ENCODE measurements at places on chromosomes 6 and 20.
A peak's percentile ranks its signal among the peaks of the same experiment; 100 is the strongest.

DNA sequence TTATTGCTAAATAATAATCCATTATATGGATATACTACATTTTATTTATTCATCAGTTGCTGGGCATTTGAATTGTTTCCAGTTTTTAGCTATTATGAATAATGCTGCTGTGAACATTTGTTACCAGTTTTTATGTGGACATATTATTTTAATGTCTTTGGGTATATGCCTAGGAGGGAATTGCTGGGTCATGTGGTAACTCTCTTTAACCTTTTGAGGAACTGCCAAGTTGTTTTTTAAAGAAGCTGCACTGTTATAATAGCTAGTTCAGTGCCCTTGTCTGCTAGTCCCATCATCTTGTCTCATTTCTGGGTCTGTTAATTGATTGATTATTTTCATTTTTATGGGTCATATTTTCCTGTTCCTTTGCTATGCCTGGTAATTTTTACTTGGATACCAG is 56.3 kb downstream of the FOXO3 start:
- no peak for DNase-seq

DNA sequence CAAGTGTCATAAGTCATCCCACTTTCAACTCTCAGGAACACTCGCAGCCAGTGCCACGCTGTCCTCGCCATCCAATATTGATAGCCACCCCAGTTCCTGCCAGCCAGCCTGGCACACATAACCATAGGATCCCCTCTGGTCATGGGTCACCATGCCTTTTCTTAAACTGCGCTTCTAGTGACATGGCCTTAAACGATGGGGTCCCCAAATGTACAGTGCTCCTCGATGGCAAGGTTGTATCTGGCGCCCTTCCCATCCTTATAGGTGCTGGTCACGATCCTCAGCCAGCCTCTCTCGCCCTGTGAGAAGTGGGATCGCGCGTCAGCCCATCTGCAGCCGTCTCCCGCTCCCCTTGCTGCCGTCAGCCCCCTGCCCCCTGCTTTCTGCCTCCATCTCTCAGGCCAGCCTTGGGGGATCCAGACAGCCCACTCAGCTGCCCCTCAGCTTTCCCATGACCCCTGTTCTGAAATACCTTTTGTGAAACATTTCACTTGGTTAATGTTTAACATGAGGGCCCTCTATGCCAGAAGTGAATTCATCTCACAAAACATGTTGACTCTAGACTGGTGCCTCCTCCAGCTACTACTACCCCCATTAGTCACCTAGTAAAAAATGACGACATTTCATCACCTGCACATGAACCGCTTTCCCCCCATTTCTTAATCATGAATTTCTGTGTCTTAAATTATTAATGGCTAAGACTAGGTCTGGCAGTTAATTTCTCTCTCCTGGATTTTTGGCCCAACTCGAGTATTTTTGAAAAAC is 11.4 kb downstream of the CTSZ start:
- DNase-seq: no peak

DNA sequence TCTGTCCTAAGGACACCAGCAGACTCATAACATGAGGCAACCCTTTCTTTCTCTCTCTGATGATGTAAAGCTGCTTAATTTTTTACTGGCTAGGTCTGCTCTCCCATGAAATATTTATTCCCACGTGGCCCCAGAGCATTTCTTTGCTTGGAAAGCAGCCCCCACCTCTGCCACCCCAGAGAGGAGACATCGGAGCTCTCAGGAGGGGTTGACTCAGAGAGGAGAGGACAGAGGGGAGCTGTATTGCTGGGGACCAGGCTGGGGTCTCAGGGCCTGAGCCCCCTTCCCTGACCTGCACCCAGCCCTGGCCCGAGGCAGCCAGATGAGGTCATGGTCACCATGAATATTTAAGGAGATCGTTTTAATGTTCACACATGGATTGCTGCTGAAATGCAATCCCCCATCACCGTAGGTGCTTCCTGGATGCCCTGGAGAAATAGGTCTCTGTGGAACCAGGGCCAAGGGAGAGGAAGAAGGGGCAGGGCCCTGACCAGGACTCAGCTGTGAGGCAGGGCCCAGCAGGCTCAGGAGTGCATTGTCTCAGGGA is 117.5 kb downstream of the DLL1 start:
- peak; percentile 33 for DNase-seq

GRCh38 chr6:136503303-136504029 is 46.8 kb downstream of the MAP7 start:
- no peak for DNase-seq

DNA sequence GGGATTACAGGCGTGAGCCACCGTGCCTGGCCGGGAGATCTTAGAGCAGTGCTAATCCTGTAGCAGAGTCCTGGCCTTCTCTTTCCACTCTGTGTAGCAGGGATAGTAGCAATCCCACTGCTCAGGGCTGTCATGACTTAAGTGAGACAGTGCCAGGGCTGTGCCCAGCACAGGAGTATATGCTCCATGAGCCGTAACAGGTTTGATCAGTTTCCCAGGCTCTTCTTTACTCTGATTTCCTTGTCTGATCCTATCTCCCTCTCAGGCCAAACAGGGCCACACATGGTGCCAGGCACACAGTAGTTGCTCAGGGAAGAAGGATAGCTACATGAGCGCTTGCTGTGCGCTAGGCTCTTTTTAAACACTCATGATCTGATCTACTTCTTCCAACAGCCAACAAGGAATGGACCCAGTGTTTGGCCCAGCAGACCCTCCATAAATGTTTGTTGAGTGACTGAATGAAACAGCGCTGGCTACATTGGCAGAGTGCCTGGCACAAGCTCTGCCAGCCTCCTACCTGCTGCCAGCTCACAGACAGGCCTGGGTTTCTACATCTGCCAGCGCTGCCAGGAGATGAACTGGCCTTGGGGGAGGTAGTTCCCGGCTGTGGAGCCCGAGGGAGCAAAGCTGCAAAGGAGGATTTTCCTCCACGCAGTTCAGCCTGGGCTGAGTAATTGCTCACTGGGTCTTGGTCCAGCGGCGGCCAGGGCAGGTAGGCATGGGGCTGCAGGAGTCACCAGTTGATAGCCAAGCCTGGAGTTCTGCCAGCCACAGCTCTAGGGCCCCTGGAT is 36.9 kb downstream of the SNAI1 start:
- DNase-seq: no peak

GRCh38 chr20:60031107-60031506 is 72.9 kb downstream of the CDH26 start:
- DNase-seq: no peak

GRCh38 chr20:63545814-63546213 is 1.7 kb downstream of the SRMS start:
- no peak for DNase-seq

GRCh38 chr20:55746723-55747122 is 258.6 kb downstream of the CBLN4 start:
- DNase-seq: no peak

DNA sequence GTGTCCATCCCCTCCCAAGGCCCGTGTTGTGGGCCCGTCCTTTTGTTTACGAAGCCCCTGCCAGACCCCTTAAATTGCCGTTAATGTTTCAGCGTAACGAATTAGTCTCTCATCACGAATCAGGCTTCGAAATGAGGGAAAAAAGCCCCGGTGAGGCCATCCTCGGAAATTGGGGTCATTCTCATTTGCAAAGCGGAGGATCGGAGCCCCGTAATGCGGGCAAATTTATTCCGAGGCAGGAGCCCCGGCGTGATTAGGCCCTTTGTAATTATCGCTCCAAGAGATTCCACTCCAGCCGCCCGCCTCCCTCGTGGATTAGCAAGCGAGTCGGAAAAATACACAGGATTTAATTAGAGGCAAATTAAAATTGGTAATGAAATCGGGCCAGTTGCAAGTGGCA is 44.9 kb upstream of the MDFI start:
- no peak for DNase-seq

GRCh38 chr6:112690497-112691202 is 343.5 kb downstream of the RFPL4B start:
- DNase-seq: no peak

DNA sequence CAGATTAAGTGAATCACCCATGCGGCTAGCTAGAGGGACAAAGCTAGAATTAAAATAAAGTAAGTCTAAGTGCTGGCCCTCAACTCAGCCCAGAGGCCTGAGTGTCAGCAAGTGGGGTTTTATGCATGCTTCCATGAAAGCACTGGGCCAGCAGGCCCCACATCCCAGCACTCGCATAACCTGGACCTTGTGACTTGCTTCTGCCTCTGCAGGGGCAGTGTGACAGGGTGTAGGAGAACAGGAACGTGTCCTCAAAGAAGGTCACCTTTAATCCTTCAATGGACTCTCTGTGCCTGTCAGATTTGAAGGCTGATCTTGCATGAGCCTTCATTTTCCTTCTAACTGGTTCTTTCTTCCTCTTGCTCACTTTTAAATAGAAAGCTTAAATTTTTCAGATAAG is 183.4 kb downstream of the ALDH8A1 start:
- DNase-seq: no peak

- no peak for DNase-seq
Observed at GRCh38 chr20:21577551-21577950, 63.7 kb upstream of the NKX2-2 start.

- DNase-seq: no peak
Observed at GRCh38 chr6:36933102-36933501, 21.4 kb upstream of the PI16 start.

- peak; percentile 86 for DNase-seq
Observed at GRCh38 chr6:3990692-3991491, 88.0 kb downstream of the FAM217A start.

- DNase-seq: no peak
Observed at GRCh38 chr6:113860181-113860955, 3.2 kb downstream of the MARCKS start.
